ENCODE measurements at places on chromosomes 6 and 20.

DNA sequence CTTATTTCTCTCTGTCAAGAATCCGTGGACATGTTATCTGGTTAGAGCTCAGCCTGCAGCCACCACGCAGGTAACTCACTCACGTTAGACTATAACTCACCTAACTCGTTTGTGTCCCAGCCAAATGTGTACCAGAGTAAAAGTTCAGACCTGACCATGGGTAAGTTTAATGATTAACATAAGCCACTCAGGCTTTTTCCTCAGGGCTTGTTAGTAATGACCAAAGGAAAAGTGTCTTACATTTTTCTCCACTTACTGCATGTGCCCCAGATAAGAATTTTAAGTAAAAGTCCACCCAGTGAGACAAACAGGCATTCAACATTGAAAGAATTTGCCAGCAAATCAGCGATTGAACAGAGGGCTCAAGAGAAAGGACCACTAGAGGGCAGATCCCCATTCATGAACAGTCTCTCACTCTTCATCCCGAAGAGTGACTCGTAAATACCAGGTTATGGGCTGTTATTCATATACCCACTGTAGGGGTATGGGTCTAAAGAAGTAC lies at the start of gene PKHD1:
Gene PKHD1, minus strand, starts transcription at position 116 of the 502 bp plus-strand sequence. CDS start 2,680 bp downstream, outside the sequence.
- no peak for DNase-seq

- DNase-seq = no peak
Measured at GRCh38 chr6:167856999-167857660, 30.4 kb downstream of the AFDN start.

- no peak for DNase-seq
Measured at GRCh38 chr6:71072508-71072907, 115.6 kb upstream of the B3GAT2 start.

- no peak for DNase-seq
Measured at GRCh38 chr6:42243046-42243445, 25.4 kb upstream of the MRPS10 start.

DNA sequence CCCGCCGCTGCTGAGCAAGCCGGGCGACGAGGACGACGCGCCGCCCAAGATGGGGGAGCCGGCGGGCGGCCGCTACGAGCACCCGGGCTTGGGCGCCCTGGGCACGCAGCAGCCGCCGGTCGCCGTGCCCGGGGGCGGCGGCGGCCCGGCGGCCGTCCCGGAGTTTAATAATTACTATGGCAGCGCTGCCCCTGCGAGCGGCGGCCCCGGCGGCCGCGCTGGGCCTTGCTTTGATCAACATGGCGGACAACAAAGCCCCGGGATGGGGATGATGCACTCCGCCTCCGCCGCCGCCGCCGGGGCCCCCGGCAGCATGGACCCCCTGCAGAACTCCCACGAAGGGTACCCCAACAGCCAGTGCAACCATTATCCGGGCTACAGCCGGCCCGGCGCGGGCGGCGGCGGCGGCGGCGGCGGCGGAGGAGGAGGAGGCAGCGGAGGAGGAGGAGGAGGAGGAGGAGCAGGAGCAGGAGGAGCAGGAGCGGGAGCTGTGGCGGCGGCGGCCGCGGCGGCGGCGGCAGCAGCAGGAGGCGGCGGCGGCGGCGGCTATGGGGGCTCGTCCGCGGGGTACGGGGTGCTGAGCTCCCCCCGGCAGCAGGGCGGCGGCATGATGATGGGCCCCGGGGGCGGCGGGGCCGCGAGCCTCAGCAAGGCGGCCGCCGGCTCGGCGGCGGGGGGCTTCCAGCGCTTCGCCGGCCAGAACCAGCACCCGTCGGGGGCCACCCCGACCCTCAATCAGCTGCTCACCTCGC lies 1.5 kb downstream of the ARID1B start:
- DNase-seq = peak; percentile 58

GRCh38 chr6:28734443-28734959 lies 189.3 kb downstream of the TRIM27 start:
- no peak for DNase-seq

DNA sequence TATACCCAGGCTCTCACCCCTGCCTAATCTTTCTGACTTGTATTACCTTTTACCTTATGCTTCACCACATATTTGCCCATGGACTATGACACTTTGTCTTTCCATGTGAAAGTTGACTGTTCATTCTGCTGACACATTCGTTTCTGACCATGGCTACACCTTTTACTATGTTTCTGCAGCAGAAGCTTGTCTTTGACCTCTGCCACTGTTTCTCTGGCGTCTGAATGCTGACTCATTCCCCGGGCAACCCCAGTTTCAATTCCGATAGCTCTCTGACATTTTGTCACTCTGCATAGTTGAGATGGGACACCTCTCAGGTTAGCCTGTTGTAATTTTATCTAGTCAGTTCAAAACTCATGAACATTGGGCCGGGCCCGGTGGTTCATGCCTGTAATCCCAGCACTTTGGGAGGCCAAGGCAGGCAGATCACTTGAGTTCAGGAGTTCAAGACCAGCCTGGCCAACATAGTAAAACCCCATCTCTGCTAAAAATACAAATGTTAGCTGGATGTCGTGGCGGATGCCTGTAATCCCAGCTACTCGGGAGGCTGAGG lies 50.7 kb downstream of the SLC26A8 start:
- DNase-seq = peak; percentile 66

DNA sequence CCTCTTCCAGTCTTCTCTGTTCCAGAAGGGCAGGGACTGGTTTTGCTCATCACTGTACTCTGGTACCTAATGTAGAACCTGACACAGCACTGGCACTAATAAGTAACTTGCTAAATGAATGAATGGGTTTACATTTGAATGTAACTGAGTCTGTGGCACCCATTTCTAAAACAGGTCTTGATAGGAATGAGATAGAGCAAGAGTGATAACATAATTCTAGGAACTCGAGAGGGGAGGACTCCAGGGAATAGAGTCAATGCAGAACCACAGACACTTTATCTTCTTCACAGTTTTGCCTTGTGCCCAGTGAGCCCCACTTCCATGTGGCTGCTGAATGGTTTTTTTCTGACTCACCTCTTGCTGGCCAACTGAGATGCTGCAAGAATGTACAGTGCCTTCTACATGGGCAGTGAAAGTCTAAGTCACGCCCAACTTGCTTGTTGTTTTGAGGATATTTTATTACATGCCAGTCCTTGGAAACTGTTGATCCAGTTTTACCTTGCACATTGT lies 61.1 kb downstream of the TBC1D7 start:
- no peak for DNase-seq

DNA sequence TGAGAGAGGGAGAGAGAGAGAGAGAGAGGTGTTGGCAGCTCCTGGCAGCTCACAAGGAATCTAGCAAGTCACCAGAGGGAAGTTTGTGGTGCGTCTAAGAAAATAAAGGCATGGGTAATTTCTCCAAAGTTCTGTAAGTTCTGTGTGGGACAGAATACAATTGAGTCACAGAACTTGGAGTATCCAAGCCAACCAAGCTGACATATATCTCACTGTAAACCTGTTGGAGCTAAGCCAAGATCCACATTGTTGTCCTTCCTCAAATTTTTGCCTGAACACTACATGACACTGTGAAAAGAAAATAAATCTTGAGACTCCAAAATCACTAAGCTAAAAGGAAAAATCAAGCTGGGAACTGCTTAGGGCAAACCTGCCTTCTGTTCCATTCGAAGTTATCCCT lies 436.7 kb downstream of the MEI4 start:
- no peak for DNase-seq

- no peak for DNase-seq
Measured at GRCh38 chr6:124002377-124003081, 198.9 kb downstream of the NKAIN2 start.

DNA sequence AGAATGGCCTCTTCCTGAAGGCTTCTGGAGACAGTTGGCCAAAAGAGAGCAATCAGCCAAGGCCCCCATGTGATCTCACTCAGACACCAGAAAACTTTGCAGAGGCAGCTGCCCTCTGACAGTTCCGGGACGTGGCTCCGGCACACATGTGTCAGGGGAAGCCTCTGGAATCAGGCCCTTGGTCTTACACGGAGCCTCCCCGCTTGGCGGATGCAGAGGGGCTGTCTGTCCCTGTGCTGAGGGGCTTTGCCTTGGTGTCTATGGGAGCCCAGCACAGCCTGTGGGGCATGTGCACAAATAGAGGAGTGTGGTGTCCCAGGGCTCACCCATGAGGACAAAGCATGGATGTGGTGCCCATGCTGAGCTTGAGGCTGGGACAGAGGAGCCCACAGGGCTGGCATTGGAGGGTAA lies 13.8 kb downstream of the SIGLEC1 start:
- no peak for DNase-seq

- no peak for DNase-seq
Measured at GRCh38 chr6:84597238-84597875, 167.0 kb downstream of the TBX18 start.

GRCh38 chr6:137240168-137240567 lies 21.0 kb upstream of the IFNGR1 start:
- no peak for DNase-seq

DNA sequence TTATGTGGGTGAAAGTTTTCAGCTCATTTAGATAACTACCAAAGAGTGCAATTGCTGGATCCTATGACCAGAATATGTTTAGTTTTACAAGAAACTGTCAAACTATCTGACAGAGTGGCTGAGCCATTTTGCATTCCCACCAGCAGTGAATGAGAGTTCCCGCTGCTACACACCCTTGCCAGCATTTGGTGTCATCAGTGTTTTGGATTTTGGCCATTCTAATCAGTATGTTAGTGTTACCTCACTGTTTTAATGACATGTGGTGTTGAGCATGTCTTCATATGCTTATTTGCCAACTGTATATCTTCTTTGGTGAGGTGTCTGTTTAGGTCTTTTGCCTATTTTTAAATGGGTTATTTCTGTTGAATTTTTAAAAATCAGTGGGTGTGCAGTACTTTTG lies 120.9 kb downstream of the CFAP61 start:
- no peak for DNase-seq

DNA sequence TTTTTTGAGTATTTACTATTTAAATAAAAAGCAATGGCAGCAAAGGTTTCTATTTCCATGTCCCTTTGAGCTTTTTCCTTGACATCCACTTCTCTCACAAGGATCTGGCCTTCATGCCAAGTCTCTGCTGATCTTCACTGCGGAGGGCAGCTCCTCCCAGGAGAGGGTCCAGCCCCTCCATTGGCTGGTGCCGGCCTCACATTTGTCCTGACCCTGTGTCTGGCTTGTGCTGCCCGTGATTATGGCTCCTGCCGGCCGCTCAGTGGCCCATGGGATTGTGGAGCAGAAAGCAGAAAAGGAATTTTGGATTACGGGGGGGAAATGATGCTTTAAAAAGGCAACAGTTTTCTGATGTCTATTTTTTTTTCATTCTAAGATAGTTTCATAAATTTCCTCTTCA lies 31.2 kb upstream of the PDE7B start:
- no peak for DNase-seq

DNA sequence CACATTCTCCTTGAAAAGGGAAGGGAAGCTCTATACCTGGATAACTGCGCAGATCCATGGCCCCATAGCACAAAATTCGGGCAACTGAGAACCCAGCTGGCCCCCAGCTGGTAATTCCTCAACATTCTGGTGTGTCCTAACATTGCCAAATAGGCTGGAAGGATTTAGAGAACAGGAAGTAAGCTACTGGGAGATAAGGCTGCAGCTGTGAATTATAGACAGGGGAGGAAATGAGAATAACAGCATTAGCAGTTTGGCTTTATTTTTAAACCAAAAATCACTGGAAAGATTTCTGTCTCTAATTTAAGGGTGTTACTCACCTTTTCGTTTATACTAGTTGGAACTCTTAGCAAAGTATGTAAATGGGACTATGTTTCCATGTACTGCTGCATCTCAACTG lies 97.2 kb downstream of the TULP4 start:
- no peak for DNase-seq

- DNase-seq = no peak
Measured at GRCh38 chr6:4670824-4671409, 105.3 kb upstream of the CDYL start.

- DNase-seq = no peak
Measured at GRCh38 chr6:16279243-16279642, 40.9 kb downstream of the GMPR start.

DNA sequence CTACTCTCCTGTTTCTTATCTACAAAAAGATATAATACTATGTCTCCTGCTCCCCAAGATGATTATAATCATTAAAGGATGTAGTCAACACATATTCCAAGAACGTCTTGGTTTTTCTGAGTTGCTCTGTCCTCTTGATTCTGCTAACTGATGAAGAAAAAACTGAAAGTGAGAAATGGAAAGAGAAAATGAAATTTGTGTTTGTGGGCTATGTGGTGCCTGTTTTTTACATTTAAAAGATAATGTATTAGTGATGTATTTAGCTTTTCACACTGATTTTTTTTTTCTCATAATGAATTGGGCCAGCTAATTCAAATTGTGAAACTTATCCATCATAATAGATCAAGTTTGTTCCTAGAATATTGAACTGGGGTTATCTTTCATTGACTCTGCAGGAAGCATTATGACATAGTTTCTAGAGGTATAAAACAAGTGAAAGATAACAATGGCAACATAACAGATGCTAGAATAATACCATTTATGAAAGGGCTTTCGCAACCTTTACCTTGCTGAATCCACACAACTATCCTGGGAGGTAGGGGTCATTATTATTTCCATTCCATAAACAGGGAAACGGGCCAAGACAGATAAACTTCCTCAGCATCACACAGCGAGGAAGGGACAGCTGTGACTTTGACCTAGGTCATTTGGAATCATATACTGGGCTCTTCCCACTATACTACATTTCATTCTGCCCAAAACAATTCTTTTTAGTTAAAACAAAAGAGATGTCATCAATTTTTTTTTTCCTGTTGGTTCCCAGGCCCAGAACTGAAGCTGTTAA lies 336.7 kb downstream of the GJA1 start:
- DNase-seq = no peak

DNA sequence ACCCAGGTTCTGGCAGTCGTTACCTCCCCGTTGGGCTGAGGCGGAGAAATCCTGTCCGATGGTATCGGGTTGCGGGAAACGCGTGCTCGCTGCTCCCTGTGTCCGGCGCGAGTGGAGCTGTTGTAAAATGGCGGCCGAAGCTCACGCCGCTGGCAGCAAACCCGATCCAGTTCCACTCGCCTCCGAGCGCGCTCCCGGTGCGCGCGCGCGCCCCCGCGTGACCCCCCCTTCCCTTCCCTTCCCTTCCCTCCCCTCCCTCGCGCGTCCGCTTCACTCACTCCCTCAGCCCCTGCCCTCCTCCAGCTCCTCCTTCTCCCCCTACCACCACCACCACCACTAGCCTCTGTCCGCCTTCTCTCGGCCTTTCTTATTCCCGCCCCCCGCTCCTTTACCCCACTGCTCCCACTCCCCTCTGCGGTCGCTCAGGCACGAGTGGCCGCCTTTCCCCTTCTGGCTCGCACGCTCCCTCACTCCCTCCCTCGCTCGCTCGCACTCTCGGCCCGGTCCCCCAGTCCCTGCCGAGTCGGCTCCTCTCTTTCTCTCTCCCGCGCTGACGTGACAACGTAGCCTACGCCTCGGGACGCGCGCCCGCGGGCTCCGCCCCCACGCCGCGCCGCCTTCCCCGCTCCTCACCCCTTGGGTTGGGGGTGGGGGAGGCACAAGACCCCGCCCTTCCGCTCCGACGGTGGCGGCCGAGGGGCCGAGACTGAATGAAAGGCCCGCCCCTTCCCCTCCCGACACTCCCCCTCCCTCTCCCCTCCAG lies at the start of gene SYNCRIP:
Gene SYNCRIP, minus strand, starts transcription at position 113 of the 763 bp plus-strand sequence. CDS start 1,447 bp downstream, outside the sequence.
- DNase-seq = peak; percentile 99

All from activated CD4-positive, alpha-beta memory T cell treated with anti-CD3 and anti-CD28 coated beads, Interleukin-2, amount 10 ng/mL, durations not matched to agents 7 days and 5 days (primary cell).